ENCODE measurements at places on chromosomes 5 and 9.

DNA sequence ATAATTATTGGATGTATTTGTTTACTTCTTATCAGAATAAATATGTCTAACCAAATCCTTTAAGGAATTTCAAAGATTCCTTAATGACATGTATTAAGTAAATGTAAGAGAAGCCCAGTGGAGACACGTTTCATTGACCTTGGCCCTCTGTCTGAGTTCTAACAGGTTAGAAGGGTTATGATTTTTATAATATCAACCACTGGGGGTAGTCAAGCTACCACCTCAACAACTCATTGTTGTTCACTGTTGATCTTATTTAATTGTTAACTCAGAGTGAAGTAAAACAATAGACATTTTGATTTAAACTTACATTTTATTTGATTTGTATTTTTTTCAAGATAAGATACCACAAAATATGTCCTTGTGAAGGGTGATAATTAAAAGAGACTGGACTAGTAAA is 499.2 kb upstream of the COX7C start:
- no peak for DNase-seq

- no peak for DNase-seq
Measured at GRCh38 chr9:83280268-83280667, 217.3 kb upstream of the RASEF start.

DNA sequence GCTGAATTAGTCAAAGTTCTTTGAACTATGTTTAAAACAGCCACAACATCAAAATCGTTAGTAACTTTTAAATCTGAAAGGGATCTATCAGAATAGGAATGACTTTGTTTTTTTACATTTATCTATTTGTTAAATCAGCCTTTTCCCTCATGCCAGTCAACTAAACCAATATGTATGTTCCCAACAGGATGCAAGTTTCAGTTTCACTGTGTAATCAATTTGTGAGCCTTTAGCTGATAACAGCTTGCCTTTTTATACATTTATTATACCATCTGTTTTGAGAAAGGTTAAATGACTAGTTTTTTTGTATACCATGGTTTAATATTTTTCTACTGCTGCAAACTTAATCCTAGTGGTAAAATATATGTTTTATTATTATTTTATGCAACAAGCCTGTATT is 8.9 kb downstream of the TMED7 start:
- no peak for DNase-seq

DNA sequence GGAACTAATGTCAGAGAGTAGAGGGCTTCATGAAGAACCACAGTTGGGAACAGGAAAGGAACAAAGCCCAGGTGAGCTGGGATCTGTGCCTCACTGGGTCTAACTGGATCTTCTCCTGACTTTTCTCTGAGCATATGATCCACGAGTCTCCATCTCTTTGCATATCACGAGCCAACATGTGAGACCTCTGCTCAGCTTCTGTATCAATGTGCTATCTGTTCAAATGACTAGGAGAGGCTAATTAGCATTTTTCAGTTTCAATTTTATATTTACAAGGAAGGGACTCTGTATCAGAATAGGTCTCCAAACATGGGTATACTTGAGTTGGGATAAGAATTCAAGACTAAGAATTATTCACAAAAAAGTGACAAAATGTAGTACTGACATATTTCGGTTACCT is 73.8 kb upstream of the SGCD start:
- DNase-seq, result no peak

DNA sequence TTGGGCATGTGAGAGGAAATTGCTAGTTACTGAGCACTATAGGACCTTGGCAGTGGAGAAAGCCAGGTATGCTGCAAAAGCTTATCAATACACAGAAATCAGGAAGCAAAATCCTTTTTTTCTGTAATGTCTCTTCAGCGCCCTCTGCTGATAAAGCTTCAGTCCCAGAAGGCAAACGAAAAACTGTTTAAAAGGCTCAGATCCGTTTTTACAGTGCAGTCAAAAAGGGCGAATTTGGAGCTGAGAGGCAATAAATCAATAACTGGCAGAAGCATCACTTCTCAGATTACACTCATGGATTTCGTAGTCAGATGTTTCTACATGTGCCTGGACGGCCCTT is 1.1 kb upstream of the MAN2A1 start:
- DNase-seq, result no peak

GRCh38 chr5:96807075-96807654 is 580 bp downstream of the ERAP1 start:
- peak; percentile 63 for DNase-seq

- peak; percentile 33 for DNase-seq
Measured at GRCh38 chr5:10467281-10468198, 25.9 kb downstream of the ROPN1L start.

DNA sequence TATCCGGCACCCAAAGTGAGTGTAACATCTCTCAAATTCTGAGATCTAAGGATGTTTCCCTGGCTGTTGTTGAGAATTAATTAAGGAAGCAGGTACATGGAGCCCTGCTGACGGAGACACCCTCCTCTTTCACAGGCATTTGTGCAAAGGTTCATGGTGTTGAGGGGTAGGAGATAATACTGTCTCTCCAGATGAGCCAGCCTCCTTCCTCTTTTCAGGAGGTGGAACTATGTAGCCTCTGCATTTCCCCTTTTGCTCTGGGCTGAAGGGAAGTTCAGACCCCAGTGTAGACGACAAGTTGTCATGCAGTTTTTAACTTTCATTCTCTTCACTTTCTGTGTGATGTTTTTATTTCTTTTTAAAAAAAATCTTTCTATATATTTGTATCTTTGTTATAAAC is 107.5 kb downstream of the GALNT10 start:
- peak; percentile 76 for DNase-seq

DNA sequence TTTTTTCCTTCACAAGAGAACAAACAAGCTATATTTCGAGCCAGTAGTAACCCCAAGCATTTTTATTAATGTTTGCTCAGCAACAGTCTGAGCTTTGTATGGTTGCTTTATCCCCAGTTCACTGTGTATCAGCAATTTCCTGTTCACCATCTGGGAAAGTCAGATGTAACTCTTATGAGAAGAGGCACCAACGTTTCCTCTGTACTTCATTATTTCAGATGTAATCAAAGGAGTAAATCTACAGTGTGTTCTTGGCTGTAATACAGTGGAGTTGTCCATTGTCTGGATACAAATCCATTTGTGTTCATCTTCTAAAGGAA is 340.2 kb downstream of the ARRDC3 start:
- DNase-seq, result no peak

- no peak for DNase-seq
Measured at GRCh38 chr5:6775571-6775970, 62.3 kb downstream of the TENT4A start.

DNA sequence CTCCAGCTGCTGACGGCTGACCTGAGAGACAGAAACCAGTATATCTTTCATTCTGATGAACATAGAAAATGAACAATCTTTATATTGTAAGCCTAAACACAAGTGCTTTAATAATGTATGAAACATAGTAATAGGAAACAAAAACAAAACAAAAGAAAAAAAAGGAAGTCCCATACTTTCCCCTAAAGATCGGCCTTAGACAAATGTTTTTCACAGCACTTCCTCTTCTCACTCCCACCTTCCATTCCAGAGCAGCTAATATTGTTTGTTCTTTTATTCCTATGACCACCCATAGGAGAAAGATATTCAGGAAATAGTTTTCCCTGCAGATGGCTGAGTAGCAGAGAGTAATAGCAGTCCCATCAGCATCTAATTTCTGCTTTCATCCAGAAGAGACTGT is 194.4 kb upstream of the SLC27A6 start:
- DNase-seq, result peak; percentile 59

GRCh38 chr5:141490271-141490670 is 1.4 kb downstream of the PCDHGC5 start:
- DNase-seq, result no peak

DNA sequence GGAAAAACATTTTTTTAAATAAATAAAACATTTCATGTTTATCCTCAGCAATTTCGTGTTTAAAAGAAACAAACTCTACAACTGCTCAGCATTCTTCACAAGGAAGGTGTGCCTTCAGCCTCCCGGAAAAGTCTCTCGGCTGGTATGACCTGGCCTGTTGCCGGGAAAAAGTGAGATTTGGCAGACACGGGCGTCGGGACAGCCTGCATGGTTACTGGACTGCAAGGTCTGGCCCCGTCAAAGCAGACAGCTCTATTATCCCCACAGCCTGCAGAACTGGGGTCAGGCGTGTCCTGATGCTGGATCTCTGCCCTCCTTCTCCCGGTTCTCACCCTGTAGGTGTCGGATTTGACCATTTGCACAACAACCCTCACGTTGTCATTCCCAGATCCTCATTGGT is 120.3 kb upstream of the SPATA31C2 start:
- DNase-seq, result no peak

DNA sequence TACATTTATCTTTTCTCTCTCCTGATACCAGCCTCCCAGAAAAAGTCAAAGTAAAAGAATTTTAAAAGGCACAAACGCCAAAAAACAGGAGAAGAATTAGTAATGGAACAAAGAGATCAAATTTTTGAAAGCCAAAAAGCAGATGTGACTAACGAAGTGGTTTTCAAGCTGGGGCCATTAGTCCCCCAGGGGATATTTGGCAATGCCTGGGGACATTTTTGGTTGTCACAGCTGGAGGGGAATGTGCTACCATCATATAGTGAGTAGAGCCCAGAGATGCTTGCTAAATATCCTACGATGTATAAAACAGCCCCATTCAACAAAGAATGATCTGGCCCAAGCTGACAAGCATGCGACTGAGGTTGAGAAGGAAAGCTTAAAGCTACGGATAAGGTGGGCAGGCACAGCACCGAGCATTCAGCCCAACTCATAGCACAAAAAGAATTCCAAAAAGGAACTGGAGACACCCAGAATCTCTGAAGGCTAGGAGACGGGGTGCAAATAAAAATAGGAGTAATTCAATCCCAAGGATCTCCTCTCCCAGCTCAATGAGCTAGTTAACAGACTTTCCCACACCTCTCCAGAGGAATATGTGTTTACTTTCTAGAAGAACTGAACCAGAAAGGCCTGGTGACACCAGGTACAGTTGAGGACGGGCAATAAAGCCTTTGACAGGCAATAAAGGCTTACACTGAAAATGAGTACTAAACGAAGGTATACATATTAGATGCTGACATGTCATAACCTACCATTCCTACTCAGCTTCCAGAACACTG is 269.0 kb downstream of the DENND1A start:
- DNase-seq, result no peak

DNA sequence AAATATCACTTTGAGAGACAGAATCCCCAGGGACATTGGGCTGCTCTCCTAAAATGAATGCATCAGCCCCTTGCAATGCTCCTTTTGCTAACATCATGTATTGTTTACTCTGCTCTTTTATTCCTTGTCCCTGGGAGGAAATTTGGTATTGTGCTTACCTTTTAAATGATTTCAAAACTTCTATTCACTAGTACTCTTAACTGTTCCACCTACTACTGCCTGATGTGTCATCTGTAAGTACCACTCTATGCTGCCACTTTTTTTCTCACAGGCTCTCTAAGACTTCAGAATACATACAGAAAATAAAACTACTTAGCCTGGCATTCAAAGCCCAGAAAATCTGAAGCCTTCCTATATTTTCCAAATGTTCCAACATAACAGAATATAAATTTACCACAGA is 667.2 kb downstream of the BRINP1 start:
- DNase-seq, result no peak

DNA sequence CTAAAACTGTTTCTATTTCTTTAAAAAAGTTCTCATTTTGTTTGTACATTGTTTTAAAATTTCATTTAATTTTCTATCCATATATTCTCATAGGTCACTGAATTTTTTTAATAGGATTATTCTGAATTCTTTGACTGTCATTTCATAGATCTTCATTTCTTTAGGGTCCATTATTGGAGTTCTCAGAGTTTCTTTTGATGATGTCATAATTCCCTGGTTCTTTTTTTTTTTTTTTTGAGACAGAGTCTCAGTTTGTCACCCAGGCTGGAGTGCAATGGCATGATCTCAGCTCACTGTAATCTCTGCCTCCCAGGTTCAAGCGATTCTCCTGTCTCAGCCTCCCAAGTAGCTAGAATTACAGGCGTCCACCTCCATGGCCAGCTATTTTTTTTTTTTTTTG is 89.9 kb downstream of the DMRT2 start:
- no peak for DNase-seq

- DNase-seq, result peak; percentile 58
Measured at GRCh38 chr9:28841775-28842174, 1268.5 kb upstream of the C9orf72 start.

DNA sequence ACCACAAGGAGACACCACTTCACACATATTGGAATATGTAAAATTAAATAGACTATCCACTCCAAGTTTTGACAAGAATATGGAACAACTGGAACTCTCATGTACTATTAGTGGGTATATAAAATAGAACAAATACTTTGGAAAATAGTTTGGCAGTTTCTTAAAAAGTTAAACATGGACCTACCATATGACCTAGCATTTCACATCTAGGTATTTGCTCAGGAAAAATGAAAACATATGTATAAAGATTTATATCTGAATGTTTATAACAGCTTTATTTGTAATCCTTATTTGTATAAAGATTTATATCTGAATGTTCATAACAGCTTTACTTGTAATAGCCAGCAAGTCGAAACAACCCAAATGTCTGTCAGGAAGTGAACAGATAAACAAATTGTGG is 49.2 kb downstream of the ERP44 start:
- DNase-seq, result no peak

DNA sequence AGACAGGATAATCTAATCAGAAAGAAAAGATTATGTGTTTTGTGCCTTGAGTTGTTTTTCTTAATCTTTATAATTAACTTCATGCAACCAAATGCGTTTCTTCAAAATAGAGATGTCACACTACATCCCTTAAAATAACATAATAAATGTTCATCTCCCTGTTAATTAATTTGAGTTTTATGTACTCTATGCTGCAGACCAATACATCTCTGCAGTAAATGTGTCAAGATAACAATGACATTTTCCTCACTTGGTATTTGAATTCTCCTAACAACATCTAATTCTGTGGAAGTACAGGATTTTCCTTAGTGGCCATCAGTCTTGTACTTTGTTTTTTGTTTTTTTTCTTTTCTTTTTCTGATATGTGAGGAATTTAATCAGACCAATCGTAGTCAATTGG is 279.2 kb upstream of the TYRP1 start:
- no peak for DNase-seq

- no peak for DNase-seq
Measured at GRCh38 chr5:4027088-4027734, 431.6 kb downstream of the IRX1 start.

DNA sequence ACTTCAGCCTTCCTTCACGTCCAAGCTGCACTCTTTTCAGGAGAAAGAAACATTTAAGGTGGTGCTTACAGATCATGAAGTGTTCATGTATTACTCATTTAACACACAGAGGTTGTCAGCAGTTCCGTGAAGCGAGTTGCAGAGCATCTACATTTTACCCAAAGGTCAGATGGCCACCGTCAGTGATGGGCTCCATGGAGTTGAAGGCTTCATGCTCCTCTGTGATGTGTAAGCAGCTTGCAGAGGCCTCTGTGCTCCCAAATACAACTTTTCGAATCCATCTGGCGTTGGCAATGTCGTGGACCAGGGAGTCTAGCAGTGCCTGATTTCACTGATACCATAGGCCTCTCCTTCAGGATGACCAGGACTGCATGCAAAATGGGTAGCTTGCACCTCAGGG is 53.7 kb upstream of the DMRT3 start:
- no peak for DNase-seq

- no peak for DNase-seq
Measured at GRCh38 chr9:134559013-134559412, 82.6 kb upstream of the COL5A1 start.

All from KBM-7 (cell line).